ENCODE measurements at places on chromosomes 3 and 15. TPM values are rescaled to one million over a fixed set of nuclear protein-coding genes. Genes with fewer than 3 reads are reported as not detected.

HES1 gene
- total RNA-seq, result 906 TPM

PCBP4 gene
- total RNA-seq, result 59.1 TPM

TGM4 gene
- total RNA-seq, result 1.2 TPM

PDIA5 gene
- total RNA-seq, result 24.6 TPM

TMCO5A gene
- not detected for total RNA-seq

IL5RA gene
- not detected for total RNA-seq

ITPKA gene
- 16.8 TPM for total RNA-seq

CD96 gene
- total RNA-seq, result not detected

TEX264 gene
- total RNA-seq, result 88.1 TPM

DNA sequence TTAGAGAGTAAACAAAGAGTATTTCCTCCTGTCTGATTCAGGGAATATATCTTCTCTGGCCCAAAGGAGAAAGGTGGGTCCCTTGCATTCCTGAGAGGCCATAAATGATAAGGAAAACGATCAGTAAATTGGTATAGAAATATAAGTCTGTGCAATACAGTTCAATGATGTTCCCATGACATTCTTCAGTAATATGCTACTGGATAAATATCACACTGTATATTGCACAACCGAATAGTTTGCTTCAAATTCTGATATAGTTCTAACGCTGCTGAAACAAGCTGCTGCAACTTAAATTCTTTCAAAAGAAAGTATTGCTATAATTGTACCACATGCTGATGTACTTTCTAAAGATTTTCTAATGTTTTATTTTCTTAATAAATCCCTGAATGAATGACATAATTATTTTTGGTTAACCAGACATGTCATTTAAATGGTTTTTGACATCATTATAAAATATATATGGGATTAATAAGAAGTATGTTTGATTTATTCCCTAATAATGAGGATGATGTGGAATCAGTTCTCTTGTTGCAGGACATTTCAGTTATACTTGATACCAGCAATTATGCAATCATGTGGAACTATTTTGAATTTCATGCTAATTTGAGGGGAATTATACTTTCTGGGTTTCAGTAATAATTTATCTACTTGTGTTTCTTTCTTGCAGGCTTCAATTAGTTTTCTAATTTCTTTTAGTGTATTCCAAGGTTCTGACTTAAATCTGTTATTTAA is 44.9 kb downstream of the FGF7 start:
- DNase-seq, result no peak

DNA sequence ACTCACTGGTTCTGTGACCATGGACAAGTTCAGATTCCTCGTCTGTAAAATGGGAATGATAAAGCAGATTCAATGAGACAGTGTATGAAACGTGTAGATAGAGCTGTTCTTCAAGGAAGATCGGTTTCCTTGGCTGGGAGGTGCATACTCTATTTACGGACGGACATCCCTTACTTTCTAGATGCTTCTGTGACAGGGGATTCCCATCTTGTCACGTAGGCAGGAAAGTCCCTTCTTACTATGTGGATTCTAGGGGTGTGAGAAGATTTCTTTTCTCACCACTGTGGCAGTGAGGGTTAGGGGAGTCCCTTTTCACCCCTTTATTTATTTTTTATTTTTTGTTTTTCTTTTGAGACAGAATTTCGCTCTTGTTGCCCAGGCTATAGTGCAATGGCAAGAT is 180.9 kb upstream of the TBL1XR1 start:
- DNase-seq, result no peak

- DNase-seq, result no peak
Observed at GRCh38 chr15:95929232-95929846, 401.2 kb upstream of the NR2F2 start.

GRCh38 chr3:42871592-42872196 is 4.0 kb downstream of the CYP8B1 start:
- no peak for DNase-seq

- no peak for DNase-seq
Observed at GRCh38 chr3:146894406-146894805, 289.3 kb upstream of the PLSCR5 start.

DNA sequence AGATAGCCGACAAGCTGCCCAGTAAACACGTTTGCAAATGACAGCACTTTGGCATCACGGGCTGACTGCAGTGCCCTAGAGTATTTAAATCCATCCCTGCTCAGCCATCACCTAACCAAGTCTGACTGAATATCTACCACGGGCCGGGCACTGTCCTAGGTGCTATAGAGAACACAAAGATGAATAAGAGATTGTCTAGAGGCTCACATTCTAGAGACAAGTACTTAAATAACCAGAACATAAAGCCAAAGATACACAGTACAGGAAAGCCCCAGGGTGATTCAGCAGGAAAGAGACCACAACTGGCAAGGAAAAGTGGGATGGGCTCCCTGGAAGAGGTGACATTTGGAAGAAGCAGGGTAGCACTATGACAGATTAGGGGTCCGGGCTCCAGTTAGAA is 103.5 kb downstream of the MYLK start:
- peak; percentile 12 for DNase-seq

- DNase-seq, result peak; percentile 75
Observed at GRCh38 chr15:94174399-94174802, 57.0 kb upstream of the MCTP2 start.

DNA sequence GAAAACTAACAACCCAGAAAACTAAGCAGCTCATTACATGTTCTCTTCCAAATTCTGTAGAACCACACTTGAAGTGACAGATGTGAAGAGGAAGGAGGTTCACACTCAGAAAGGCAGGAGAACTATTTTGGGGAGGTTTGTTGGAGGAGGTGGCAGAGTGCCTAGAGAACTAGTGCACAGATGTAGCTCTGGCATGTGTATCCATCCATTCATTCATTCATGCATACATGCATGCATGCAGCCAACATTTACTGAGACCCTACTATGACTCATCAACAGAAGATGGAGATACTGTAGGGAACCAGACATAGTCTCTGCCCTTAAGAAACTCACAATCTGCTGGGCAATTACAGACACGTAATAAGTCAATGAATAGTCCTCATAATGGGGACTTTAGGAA is 116.7 kb downstream of the ERC2 start:
- no peak for DNase-seq

GRCh38 chr15:51240066-51240465 is 98.3 kb downstream of the CYP19A1 start:
- DNase-seq, result no peak

DNA sequence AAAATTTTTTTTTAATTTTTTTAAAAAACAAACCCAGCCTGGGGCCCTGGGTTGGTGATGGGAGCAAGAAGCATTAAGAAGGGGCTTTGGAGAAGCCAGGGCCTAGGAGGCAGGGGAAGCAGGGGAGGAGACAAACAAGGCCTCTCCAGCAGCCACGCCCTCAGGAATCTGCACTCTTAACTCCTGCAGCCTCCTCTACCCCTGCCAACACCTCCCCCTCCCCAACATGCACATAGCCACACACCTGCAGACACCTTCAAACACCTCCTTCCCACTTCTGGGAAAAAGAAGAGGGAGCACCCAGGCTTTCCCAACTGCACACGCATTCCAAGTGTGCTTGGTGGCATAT is 2.7 kb upstream of the DCAF1 start:
- no peak for DNase-seq

- DNase-seq, result peak; percentile 4
Observed at GRCh38 chr3:8283193-8283592, 218.4 kb upstream of the LMCD1 start.

DNA sequence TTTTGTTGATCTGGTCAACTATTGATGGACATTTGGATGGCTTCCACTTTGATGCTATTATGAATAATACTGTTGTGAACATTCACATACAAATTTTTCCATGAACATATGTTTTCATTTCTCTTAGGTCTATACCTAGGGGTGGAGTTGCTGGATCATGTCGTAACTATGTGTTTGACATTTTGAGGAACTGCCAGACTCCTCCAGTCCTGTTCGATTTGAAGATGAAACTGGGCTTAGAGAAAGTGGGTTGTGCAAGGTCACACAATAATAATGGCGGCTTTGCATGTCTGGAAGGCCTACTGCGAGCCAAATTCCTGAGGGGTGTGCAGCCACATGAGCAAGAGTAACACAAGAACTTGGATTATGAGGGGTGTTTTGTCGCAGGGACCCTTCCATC is 2.6 kb downstream of the TSEN2 start:
- DNase-seq, result no peak

DNA sequence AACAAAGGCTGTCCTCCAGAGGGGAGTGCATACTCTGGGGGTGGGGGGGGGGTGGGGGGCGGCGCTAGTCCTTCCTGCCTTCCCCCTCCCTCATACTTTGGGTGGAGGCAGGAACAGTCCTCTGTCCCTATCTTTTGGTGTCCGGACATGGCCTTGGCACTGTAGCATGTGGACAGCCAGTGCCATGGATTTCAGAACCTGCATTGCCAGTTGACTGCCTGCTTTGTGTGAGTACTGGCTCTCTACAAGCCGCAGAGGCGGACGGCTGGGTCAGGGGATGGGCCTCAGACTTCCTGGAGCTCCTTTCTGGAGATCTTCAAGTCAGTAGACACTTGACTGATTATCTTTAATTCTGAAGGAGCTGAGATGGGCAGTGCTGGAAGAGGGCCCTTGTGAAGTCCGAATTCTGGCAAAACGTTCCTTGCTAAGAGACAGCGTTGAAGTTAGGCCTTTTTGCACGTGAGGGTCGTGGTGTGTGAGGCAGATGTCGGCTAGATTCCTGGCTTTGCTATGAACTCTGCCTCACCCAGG is 2.5 kb downstream of the CLDN11 start:
- no peak for DNase-seq

DNA sequence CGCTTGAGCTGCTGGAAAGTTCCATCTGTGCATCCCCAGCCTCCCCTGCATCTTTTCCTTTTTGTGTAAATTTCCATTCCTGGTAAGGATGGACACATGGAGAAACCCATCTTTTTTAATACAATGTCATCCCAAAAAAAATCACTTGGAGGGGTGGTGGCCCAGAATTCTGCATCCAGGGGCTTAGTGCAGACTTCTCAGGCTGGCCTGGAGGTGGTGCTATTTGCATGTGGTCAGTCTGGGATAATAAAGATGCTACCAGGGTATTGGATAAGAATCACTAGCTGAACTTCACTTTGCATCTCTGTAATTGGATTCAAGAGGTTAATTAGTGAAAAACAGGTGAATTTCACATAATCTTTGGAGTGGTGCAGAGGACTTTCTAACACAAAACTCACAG is 1.8 kb upstream of the ZSCAN2 start:
- DNase-seq, result peak; percentile 62

GRCh38 chr15:64443747-64444621 is 16.4 kb upstream of the ZNF609 start:
- DNase-seq, result peak; percentile 91

GRCh38 chr3:158640646-158641045 is 3.7 kb upstream of the GFM1 start:
- DNase-seq, result no peak

- no peak for DNase-seq
Observed at GRCh38 chr3:143536817-143537535, 311.3 kb downstream of the SLC9A9 start.

GRCh38 chr3:72255791-72256559 is 471.0 kb upstream of the PROK2 start:
- no peak for DNase-seq

DNA sequence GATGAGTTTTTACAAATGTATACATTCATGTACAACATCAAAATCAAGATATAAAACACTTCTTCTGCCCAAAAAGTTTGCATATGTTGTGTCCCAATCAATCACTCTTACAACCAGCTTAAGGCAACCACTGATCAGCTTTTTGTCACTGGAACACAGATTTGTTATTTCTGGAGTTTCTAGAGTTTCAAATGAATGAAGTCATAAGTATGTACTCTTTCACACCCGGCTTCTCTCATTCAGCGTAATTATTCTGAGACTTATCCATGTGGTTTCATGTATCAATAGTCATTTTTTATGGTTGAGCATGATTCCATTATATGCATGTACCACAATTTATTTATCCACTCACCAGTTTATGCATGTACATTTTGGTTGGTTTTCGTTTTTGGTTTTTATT is 53.0 kb upstream of the CORO2B start:
- DNase-seq, result no peak

DNA sequence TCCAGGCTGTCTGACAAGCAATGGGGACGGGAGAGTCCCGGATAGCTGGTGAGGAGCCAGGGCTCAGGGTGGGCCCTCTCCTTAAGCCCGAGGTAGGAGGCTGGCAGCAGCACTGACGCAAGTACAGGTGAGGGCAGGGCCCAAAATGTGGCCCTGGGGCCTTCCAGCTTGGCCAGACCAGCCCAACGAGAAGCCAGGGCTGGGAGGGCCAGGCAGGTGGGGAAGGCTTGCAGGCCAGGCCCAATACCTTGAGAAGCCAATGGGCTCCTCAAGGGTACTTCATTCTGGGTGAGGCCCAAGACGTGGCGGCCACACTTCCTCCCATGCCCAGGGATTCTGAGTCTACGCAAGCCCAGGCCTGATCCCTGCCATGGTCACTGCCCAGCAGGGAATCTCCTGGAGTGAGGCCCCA is 37.2 kb downstream of the AMOTL2 start:
- DNase-seq, result no peak

DNA sequence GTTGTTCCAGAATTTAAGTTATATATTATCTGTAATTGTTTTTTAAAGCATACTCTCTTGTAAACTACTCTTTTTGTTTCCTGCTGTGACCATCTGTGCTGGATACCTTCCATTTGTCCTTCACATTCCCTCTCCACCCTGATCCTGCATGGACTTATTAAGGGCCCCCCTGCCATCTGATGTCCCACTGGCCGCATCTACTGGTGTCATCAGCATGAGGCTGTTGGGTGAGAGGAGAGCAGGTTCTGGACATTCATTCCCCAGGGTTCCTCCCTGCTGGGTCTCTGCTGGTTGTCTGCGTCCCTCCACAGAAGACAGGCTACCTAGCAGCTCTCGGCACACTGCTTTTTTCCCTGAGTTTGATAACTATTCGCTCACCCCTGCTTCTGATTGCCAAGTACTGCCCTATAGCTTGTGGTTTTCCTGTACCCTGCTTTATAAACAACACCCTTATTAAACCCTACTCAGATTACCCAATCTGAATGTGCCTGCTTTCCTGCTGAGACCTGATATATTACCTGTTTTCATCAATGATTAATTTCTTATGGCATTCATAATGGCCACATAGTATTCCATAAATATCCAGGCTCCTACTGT is 7.7 kb downstream of the CMTM8 start:
- peak; percentile 37 for DNase-seq
